Esophagus muscularis mucosa (tissue), 4 donors: ENCODE measurements at places on chromosomes 3 and 15. TPM values are rescaled to one million over a fixed set of nuclear protein-coding genes. Genes with fewer than 3 reads are reported as not detected.

The EXD1 gene
- total RNA-seq, result not detected

The CCDC33 gene
- total RNA-seq, result not detected

The UCN2 gene
- not detected for total RNA-seq

The CHRNA7 gene
- 0.83 TPM for total RNA-seq

The CCDC13 gene
- 3.0 TPM for total RNA-seq

DNA sequence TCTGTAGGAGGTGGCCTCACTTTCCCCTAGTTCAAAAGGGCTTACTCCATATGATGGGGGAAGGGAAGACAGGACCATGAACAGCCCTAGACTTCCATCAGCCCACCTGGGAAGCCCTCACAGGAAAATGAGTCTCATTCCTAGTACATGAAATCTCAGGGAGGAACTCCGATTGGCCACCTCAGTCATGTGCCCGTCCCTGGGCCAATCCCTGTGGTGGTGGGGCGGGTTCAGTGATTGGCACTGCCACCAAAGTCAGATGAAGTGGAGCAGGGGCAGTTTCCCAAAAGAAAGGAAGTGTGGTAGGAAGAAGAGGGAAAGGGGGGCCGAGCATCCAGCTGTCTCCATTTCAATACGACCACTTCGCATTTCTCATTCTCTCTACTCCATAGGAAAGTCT lies 25.9 kb upstream of the GP9 start:
- no peak for DNase-seq

DNA sequence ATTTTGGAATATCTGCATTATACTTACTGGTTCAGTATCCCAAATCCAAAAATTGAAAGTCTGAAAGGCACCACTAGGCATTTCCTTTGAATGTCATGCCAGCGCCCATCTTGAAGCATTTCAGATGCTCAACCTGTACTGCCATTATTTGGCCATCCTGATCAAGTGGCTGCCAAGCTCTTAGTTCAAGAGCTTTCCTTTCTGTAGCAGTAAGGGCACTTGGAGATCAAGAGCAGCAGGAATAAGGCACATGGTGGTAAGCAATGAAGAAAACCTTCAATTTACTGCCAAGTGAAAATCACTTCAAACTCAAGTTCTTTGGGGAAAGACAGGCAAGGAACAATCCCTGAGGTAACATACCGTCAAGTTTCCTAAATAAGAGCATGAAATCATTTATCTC lies 10.0 kb downstream of the RHOA start:
- no peak for DNase-seq

GRCh38 chr3:129014148-129014547 lies 13.0 kb downstream of the EFCC1 start:
- no peak for DNase-seq

GRCh38 chr3:113404637-113405036 lies 36.7 kb downstream of the CFAP44 start:
- DNase-seq, result no peak

DNA sequence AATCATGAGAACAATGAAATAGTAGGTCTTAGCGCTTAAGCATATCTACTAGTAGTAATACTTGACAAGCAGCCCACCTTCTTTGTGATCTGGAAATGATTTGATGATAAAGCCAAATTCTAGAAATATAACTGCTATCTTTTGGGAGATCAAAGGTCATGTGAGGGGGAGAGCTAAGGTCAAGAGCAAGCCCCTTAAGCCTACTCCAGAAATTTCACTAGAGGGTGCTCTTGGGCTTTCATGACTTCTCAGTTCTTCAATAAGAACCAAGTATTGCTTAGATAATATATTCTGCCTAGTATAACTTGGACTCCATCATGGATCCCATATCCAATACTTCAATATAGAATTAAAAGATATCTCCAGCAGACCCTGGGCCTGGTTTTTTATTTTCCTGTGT lies 319.6 kb downstream of the ZBTB20 start:
- no peak for DNase-seq

- no peak for DNase-seq
These were observed 1108.3 kb downstream of the TBL1XR1 start for GRCh38 chr3:176088962-176089383.

- no peak for DNase-seq
These were observed 11.4 kb upstream of the ATP2B2 start for GRCh38 chr3:10516544-10517452.

DNA sequence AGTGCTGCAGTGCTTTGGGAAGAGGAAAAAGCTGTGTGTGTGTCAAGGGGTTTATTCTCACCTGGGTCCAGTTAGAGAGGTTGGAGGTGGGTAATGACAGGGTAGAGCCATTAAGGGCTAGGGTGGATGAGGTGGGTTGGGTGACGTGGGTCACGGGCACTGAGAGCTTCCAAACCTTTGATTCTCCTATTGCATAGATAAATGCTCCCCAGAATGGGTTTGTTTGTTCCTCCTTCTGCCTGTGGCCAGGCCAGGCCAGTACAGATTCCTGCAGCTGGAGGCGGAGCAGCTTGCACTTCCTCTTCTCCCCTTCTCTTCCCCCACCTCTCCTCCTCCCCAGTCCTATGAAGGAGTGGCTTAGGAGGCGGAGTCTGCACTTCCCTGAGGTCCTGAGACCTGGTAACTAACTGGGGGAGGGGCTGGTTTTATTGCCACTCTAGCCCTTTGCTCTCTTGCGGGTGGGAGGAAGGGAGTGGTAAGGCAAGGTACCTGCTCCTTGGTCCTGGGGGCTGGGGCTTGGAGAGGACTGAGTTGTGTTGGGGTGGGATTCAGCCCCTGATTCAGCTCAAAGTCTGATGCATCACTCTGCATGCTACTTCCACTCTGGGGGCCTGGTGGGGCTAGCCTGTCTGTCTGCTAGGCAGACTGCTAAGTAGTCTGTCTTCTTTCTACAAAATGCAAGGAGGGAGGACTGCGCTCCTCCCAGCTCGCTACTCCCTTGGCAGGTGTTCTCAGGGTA lies 3.5 kb downstream of the SPINT1 start:
- no peak for DNase-seq

GRCh38 chr3:124385996-124386395 lies 344.3 kb upstream of the UMPS start:
- DNase-seq, result no peak

- peak; percentile 87 for DNase-seq
These were observed 176.6 kb downstream of the KLF13 start for GRCh38 chr15:31503256-31503655.

DNA sequence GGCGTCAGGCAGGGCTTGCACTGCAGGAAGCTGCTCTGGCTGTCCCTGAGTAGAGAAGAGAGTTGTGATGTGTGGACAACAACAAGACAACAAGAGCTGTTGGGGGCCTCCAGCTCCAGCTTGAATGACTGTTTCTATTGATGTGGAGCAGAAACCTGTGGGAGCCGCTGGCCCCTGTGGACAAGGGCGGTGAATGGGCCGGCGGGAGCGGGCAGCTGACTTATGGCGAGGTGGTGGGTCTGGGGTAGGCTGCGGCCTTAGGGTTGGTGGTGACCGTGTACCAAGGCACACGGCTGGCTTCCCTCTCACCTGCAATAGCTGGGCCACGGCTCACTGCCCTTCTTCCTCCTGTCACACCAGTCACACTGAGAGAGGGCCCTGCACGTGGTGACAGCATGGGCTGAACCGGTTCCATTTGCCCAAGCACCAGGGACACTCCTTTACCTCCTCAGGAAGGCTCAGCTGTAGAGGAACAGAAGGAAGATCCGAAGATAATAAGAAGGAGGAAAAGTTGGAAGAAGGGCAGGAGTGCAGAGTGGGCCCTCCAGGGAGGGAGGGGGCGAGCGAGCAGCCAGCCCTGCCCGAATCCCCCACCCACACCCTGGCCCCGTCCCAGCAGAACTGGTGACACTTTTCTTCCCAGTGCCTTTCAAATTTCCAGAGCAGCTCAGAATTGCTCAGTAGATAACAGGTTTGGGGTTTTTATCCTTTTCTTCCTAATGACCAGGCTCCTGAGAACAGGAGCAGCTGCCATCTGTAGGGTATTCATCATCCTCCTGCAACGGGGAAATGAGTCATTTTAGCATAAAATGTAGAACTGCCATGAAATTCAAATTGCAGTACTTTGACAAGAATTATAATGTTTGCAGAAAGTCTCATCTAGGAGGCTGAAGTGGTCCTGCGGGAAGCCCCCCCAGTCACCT lies 136.9 kb downstream of the TJP1 start:
- DNase-seq, result no peak

- DNase-seq, result no peak
These were observed 87.0 kb downstream of the TP63 start for GRCh38 chr3:189718215-189718614.

GRCh38 chr3:114043205-114043604 lies 13.1 kb downstream of the CCDC191 start:
- DNase-seq, result no peak

- DNase-seq, result no peak
These were observed 20.5 kb downstream of the RBP2 start for GRCh38 chr3:139455855-139456254.

DNA sequence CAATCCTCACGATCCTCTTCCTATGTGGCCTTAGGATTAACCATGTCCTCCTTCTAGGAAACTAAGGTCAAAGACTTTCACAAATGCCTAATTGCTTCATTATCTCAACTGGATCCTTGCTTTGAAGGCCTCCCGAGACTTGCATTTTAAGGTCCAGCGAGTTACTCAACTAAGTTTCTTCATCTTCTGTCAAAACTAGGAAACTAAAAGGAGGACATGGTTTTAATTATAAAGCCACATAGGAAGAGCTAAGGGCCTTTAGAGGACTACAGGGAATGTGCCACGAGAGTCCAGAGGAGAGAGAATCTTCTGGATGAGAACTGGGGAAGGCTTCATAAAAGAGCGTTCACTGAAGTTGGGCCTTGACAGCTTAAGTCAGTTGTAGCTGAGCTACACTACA lies 87.8 kb upstream of the LPP start:
- DNase-seq, result no peak

DNA sequence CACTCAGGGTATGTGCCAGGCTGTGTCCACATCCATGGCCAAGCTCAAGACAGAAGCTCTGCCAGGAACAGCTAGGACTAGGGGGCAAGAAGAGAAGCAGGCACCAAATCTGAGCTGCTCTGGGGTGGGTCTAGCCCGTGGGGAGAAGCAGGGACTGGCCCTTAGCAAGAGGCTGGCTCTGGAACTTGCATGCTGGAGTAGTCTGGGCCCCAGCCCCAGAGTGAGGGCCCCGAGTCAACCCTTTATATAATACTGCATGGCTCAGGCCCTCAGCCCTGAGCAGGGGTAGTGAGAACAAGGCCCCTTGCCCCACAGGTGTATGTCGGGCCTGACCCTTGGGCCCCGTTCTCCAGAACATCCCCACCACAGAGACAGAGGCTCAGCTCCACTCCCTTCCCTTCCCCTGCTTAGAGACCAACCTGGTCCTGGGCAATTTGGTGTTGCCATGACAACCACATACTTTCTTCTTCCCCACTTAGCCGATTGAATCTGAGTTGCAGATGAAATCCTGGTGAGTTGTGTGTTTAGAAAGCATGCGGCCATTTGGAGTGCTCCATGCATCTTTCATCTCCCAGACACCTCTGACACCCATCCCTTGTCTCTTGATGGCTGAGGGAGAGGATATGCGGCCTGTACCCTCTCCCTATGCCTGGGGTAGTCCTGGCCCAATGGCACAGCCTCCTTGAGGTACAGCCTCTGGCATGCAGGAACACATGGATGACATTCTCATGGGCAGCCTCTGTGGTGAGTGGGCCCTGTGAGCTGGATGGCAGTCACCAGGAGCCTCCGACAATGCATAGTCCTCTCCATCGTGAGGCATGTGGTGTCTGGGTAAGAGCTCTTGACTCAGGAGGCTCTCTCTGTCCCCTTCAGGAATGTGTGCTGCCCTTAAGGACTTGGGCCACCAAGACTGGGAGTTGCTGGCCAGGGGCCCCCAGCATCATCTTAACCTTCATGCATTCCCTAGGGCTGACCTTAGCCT lies 29.2 kb upstream of the SFMBT1 start:
- DNase-seq, result no peak

GRCh38 chr3:194615226-194615625 lies 18.0 kb downstream of the TMEM44 start:
- no peak for DNase-seq

DNA sequence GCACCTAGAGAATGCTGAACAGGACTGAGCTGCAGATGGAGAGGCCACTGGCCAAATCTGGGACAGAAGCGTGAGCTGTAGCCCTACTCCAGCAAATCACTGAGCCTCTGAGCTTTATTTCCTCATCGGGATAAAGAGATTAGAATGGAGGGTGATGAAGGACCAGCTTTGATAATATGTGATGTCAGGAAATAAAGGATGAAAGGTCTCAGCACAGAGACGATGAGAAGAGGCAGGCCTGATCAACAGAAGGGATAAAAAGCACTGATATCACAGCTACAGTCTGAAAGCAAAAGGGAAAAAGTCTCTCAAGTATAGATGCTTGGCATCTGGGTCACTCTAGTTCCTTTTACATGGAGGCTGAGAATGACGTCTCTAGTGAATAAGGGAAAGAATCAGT lies 70.0 kb downstream of the DHX30 start:
- DNase-seq, result no peak

- DNase-seq, result no peak
These were observed 210.8 kb downstream of the CHST2 start for GRCh38 chr3:143330296-143330868.

DNA sequence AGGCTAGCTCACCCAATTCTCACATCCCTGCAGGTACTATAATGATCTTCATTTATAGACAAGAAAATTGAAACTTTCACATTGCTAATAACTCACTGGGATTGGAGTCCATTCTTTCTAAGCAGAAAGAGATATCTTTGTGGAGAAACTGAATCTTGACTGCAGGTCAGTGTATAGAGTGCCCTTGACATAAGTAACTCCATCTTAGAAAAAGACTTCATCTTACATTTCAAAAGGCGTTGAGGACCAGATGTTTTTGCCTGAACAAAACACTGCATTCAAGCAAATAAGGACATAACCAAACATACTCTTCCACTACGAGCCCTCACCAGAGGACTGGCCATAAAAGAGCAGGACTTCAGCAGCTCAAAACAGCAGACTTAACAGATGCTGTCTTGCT lies 6.8 kb upstream of the CCR3 start:
- DNase-seq, result no peak

GRCh38 chr15:39554746-39555387 lies 26.0 kb upstream of the THBS1 start:
- peak; percentile 60 for DNase-seq

- DNase-seq, result no peak
These were observed 4.1 kb downstream of the GALNT15 start for GRCh38 chr3:16178628-16178988.

- no peak for DNase-seq
These were observed 58.1 kb downstream of the FOXP1 start for GRCh38 chr3:71525391-71525790.

GRCh38 chr15:74409225-74409624 lies 24.5 kb downstream of the SEMA7A start:
- no peak for DNase-seq

- DNase-seq, result no peak
These were observed 39.0 kb upstream of the MYO5C start for GRCh38 chr15:52334491-52335160.
